Lower lobe of right lung (tissue), 2 donors: ENCODE measurements at places on chromosomes 3 and 15. TPM values are rescaled to one million over a fixed set of nuclear protein-coding genes. Genes with fewer than 3 reads are reported as not detected.

GRCh38 chr3:9590282-9590791 is 36.7 kb upstream of the LHFPL4 start:
- DNase-seq: no peak

- no peak for DNase-seq
These were observed 64.6 kb upstream of the ARNT2 start for GRCh38 chr15:80339601-80340000.

- DNase-seq: no peak
These were observed 41.0 kb downstream of the BHLHE40 start for GRCh38 chr3:5020242-5020722.

- DNase-seq: no peak
These were observed 41.1 kb upstream of the SKOR1 start for GRCh38 chr15:67784090-67784781.

DNA sequence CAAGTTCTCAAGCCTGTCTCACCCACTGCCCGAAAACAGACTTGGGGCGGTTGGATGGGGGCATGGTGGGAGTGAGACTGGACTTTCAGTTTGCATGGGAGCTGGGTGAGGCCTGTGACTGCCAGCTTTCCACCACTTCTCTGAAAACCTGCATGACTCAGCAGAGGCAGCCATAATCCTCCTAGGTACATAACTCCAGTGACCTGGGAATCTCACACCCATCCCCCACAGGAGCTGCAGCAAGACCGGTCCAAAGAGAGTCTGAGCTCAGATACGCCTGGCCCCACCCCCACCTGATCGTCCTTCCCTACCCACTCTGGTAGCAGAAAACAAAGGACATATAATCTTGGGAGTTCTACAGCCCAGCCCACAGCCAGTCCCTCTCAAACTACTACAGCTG is 107.2 kb downstream of the NSMCE3 start:
- no peak for DNase-seq

HYAL2 gene
- total RNA-seq: 155 TPM

TNK2 gene
- total RNA-seq: 56.7 TPM

FBXW12 gene
- not detected for total RNA-seq

GP9 gene
- total RNA-seq: 2.6 TPM

CIDEC gene
- total RNA-seq: not detected

FES gene
- 51.0 TPM for total RNA-seq

TIMP4 gene
- 5.2 TPM for total RNA-seq

CASR gene
- total RNA-seq: not detected
